Smooth muscle cell of the coronary artery (primary cell): ENCODE measurements at places on chromosomes 12 and 14. TPM values are rescaled to one million over a fixed set of nuclear protein-coding genes. Genes with fewer than 3 reads are reported as not detected.

The PZP gene
- total RNA-seq: not detected in 2 replicates

The EEA1 gene
- 15.3 and 15.9 TPM in 2 replicates for total RNA-seq

The ADSS1 gene
- total RNA-seq: 4.5 and 9.6 TPM in 2 replicates

The ERP27 gene
- total RNA-seq: 0.23 TPM in 1 of 2 replicates, not detected in the other

The POTEM gene
- not detected in 2 replicates for total RNA-seq

The HOXC4 gene
- total RNA-seq: not detected in 2 replicates

The KRT74 gene
- total RNA-seq: not detected in 2 replicates

The HOXC12 gene
- total RNA-seq: not detected in 2 replicates

The SLC39A5 gene
- not detected in 2 replicates for total RNA-seq

The GLT1D1 gene
- total RNA-seq: under 0.01 TPM in 1 of 2 replicates, not detected in the other

The P2RX2 gene
- not detected in 2 replicates for total RNA-seq

The POU6F1 gene
- 0.47 and 1.5 TPM in 2 replicates for total RNA-seq

The KRT2 gene
- not detected in 2 replicates for total RNA-seq

The TOMM20L gene
- total RNA-seq: not detected in 2 replicates

The TARBP2 gene
- 24.5 and 36.5 TPM in 2 replicates for total RNA-seq

The OR4E2 gene
- not detected in 2 replicates for total RNA-seq

The ADCY4 gene
- total RNA-seq: 0.60 and 16.7 TPM in 2 replicates

The CISTR gene
- total RNA-seq: not detected in 2 replicates

The OTX2 gene
- not detected in 2 replicates for total RNA-seq

The TMEM117 gene
- 2.7 and 6.7 TPM in 2 replicates for total RNA-seq

The UNC79 gene
- total RNA-seq: 0.12 and 0.15 TPM in 2 replicates

The CALCOCO1 gene
- 62.5 and 160 TPM in 2 replicates for total RNA-seq

The CACNA1C gene
- total RNA-seq: 1.7 and 7.4 TPM in 2 replicates

The SAMD4A gene
- total RNA-seq: 12.9 and 17.0 TPM in 2 replicates

The NYNRIN gene
- total RNA-seq: 3.2 and 9.0 TPM in 2 replicates

The GZMH gene
- total RNA-seq: not detected in 2 replicates

The FCF1 gene
- total RNA-seq: 26.0 and 27.0 TPM in 2 replicates

The NTF3 gene
- 2.6 and 10.8 TPM in 2 replicates for total RNA-seq

The FOXG1 gene
- under 0.01 TPM in 1 of 2 replicates, not detected in the other for total RNA-seq

The MRPL52 gene
- 39.5 and 75.6 TPM in 2 replicates for total RNA-seq

The GPATCH2L gene
- 53.1 and 73.5 TPM in 2 replicates for total RNA-seq

The DDX55 gene
- 11.9 and 15.7 TPM in 2 replicates for total RNA-seq

The LTBP2 gene
- 99.9 and 429 TPM in 2 replicates for total RNA-seq

The ZFHX2 gene
- 0.08 and 0.35 TPM in 2 replicates for total RNA-seq

The ACSM4 gene
- total RNA-seq: not detected in 2 replicates

The TPPP2 gene
- total RNA-seq: not detected in 2 replicates

The KLRC1 gene
- not detected in 2 replicates for total RNA-seq

The AQP6 gene
- under 0.01 TPM in 1 of 2 replicates, not detected in the other for total RNA-seq

The CAPZA3 gene
- not detected in 2 replicates for total RNA-seq

The SOAT2 gene
- not detected in 2 replicates for total RNA-seq

The SLC6A12 gene
- 0.15 TPM in 1 of 2 replicates, not detected in the other for total RNA-seq

The DCN gene
- 204 and 961 TPM in 2 replicates for total RNA-seq

The MIP gene
- total RNA-seq: not detected in 2 replicates

The EFS gene
- total RNA-seq: 1.1 and 4.9 TPM in 2 replicates

The KIF26A gene
- under 0.01 and 0.23 TPM in 2 replicates for total RNA-seq
